ENCODE measurements at places on chromosomes 1 and 21.
A peak's percentile ranks its signal among the peaks of the same experiment; 100 is the strongest.

DNA sequence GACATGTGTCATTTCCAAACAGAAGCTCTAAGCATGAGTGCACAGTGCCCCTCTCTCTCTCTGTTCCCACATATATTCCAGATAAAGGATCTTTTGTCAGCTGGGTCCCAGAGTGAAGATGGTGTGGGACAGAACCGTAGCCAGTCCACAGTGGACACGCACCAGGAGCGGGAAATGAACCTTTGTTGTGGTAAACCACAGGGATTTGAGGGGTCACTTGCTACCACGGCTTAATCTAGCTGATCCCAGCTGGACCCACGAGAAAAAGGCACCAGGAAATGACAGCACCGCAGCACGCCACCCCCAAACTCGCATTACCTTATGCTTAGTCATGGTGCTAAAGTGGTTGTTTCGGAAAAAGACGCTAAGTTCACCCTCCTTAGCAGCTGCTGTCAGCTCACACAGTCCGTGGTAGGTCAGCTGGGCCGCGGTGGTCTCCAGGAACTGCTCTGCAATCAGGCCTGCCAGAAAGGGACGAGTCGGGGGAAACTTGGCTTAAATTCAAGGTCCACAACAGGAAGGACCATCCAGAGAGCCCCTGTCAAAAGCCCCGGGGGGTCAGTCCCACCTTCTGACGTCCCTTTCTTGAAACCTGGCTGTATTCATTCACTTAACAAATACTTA, 7.5 kb downstream of the MINDY1 start:
- peak; percentile 16 for DNase-seq

- no peak for DNase-seq
These were observed 56.1 kb downstream of the SMYD2 start for GRCh38 chr1:214337015-214337414.

- no peak for DNase-seq
These were observed 68.5 kb downstream of the RUNX1 start for GRCh38 chr21:34980423-34981115.

- DNase-seq, result no peak
These were observed 126.7 kb downstream of the PGBD5 start for GRCh38 chr1:230299191-230300006.

GRCh38 chr1:36092166-36092797, 3.6 kb downstream of the ADPRS start:
- DNase-seq, result no peak

GRCh38 chr21:36297938-36298572, 21.9 kb upstream of the MORC3 start:
- DNase-seq, result peak; percentile 34

GRCh38 chr1:81876901-81877733, 76.4 kb downstream of the ADGRL2 start:
- DNase-seq, result peak; percentile 58

DNA sequence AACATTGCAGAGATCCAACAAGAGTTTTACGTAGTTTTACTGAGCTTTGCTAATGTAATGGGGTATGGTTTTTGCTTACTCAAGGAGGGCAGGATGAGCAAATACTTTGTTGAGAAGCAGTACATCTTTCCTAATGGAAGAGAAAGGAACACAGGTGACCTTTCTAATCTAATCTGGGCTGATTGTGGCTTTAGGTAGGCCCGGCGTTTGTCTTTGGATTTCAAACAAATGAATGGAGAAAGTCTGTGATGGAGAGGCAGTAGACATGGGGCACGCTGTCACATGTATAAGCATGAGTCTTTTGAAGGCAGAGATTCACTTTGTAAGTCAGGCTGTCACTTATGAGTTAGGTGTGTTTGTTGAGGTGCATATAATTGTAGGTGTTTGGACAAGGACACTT, 1.7 kb downstream of the PLEKHM2 start:
- DNase-seq, result no peak

DNA sequence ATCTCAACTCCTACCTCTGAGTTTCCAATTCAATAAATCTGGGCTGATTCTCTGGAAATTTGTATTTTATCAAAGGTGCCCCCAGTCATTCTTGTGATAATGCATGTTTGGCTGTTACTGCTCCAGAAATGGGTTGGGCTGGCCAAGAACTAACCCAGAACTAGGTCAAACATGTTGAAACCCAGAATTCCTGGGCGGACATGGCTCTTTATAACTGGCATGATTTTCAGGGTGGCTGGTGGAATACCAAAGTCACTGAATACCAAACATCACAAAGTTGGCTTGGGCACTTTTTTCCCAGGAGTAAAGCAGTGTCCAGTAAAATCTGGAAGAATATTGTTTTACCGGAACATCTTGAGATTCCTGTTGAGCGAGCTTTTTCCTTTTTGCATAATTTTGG, 89.4 kb upstream of the S1PR1 start:
- DNase-seq, result no peak

DNA sequence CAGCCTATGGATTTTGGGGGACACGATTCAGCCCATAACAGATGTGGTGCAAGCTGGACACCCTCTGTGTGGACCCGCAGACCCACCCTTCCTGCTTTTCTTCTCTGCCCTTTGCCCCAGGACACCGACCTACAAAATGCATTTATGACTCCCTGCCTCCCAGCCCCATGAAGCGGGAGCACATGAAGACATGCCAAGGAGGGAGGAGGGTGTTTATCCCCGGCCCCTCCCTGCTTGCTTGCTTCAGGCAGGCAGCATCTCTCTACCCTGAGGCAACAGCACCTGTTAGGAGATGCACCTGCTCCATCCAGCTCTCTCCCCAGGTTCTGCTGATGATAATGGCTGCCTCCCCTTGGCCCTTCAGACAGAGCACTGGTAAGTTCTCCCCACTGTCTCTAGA, 187.5 kb downstream of the PSMG1 start:
- no peak for DNase-seq

DNA sequence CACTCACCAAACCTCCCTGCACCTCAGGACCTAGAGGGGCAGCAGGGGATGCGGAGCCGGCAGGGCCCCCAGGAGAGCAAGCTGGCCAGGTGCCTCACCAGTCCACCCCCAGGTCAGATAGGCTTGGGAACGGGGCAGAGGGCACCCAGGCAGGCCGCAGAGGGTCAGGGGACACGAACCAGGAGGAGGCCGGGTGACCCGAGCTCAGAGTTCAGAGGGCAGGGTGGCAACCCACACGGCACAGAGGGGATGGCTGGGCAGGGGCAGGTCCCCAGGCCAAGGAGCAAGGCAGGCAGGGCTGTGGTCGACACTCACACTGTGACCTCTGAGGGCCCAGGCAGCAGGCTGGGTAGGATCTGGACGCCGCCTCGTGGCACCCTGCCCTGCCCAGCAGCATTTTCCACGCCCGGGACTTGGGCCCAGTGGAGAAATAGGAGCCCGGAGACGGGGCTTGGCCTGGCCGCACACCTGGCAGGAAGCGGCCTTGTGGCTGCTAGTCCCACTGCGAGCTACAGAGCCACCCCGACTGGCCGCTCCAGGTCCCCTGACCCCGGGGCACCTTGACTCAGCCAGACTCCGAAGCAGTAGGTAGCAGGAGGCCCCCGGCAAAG, 5.3 kb downstream of the DVL1 start:
- no peak for DNase-seq

- no peak for DNase-seq
These were observed 87.0 kb upstream of the GALNT2 start for GRCh38 chr1:229980009-229980408.

DNA sequence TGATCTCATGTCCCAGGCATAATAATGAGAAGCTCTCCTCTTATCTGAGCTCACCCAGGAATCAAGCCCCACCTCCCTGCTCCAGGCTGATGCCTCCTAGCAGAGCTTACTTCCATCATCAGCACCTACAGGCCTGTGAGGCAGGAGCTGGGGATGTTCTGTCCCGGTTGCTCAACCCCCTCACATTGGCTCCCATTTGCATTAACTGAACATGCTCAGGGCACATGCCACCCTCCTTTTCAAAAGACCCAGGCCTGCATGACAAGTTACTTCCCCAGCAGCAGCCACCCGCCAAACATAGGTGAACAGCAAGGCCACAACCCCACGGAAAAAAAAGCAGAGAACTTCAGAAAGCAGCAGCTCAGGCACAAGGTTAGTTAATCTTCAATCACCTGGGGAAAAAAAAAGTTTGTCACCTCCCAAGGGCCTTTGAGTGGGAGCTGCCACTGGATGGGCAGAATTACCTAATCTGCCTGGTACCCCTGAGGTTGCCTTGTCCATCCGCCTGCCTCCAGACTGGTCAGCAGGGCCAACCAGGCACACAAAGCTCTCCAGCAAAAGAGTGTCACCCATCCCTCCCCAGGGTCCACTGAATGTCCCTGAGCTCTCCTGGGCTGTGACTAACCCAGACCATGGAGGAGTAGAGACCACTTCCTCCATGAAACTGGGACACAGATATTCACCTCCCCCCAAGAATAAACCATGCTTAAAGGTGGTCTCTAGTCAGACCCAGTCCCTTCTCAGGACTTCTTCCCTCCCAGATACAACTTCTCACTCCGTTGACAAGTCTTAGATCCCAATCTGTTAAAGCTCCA, 4.4 kb downstream of the KCNN3 start:
- DNase-seq, result no peak

GRCh38 chr1:154784924-154785531, 85.1 kb downstream of the KCNN3 start:
- no peak for DNase-seq

- no peak for DNase-seq
These were observed 301.2 kb upstream of the SPAG17 start for GRCh38 chr1:118486199-118486598.

GRCh38 chr1:95257758-95258157, 23.7 kb downstream of the RWDD3 start:
- peak; percentile 54 for DNase-seq

GRCh38 chr1:18948913-18949685, 7.4 kb downstream of the IFFO2 start:
- DNase-seq, result peak; percentile 81

- DNase-seq, result no peak
These were observed 78.8 kb downstream of the FAM78B start for GRCh38 chr1:166087734-166088571.

GRCh38 chr1:29635501-29636263, 399.4 kb downstream of the PTPRU start:
- no peak for DNase-seq

DNA sequence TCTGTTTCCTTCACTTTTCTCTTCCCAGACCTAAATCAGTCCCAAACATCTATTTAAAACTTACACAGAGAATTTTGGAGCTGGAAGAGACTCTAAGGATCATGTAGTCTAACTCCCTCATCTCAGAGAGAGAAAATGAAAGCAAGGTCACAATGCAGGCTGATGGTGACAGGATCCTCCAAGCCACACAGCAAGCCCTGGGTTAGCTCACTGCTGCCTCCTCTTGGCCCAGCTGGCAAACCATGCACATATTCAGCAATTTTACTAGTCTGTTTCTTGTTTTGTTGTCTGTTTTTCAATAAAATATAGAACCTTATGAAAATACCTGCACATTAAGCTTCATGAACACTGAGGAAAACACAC, 27.7 kb upstream of the LY9 start:
- no peak for DNase-seq

GRCh38 chr1:64798872-64799271, 54.0 kb downstream of the RAVER2 start:
- DNase-seq, result no peak

GRCh38 chr1:111856411-111857185, 100.9 kb downstream of the DDX20 start:
- no peak for DNase-seq

GRCh38 chr1:57088653-57089052, 122.8 kb upstream of the C8B start:
- no peak for DNase-seq

- peak; percentile 80 for DNase-seq
These were observed 14.8 kb upstream of the PTPRC start for GRCh38 chr1:198623752-198624647.

GRCh38 chr1:211344152-211344618, 17.6 kb downstream of the TRAF5 start:
- no peak for DNase-seq

GRCh38 chr1:228823200-228823599, 87.9 kb downstream of the RHOU start:
- no peak for DNase-seq

GRCh38 chr1:61914823-61915482, 172.7 kb downstream of the PATJ start:
- DNase-seq, result no peak

- no peak for DNase-seq
These were observed 525.0 kb downstream of the PTPRU start for GRCh38 chr1:29761159-29761928.

- no peak for DNase-seq
These were observed 31.0 kb upstream of the IL10 start for GRCh38 chr1:206803221-206803730.

DNA sequence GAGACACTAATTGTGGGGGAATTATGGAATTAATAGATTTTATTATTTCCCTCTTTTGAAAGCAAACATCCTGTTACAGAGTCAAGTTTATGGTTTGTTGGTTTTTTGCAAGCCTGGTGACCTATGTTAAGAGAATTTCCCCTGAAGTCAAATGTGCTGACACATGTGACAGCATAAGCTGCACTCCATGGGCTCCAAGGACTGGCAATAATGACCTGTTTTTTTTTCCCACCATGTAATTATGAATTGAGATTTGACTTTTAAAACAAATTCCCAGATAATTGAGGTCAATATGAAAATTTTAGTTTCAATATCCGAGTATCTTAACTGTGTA, 242.5 kb upstream of the SGIP1 start:
- DNase-seq, result no peak

DNA sequence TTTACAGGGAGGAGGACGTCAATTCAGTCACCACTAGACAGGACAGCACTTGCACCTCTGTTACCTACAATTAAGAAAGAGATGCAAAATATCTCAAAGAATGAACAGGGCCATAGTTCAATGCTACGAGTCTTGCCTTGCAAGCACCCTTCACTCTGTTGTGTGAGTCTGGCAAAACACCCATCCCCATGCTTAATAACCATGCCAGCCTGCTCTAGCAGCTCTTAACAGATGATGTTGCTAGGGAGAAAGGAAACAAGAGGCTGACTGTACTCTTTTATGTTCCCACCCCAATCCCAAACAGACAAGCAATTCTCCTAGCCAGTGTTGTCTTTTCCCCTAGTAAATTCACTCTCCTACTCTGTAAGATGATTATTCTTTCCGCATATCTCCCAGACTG, 5.3 kb downstream of the CBR1 start:
- DNase-seq, result no peak

DNA sequence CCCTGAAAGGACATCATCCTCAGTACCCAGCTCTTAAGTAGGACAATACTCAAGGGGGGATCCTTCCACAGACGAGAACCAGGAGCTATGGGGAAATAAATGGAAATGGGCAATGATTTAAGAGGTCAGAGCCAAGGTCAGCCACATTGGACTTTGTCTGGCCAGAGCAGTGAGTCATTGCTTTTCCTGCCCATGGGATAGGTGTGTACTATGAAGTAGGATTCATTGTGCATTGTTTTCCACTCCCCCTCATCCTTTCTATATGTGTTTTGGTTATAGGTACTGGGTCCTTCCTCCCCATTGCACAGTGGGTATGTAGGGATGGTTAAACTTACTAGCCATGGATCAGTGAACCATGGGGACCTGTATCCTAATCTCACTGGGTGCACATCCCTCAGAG, 328.9 kb upstream of the USP25 start:
- peak; percentile 39 for DNase-seq

DNA sequence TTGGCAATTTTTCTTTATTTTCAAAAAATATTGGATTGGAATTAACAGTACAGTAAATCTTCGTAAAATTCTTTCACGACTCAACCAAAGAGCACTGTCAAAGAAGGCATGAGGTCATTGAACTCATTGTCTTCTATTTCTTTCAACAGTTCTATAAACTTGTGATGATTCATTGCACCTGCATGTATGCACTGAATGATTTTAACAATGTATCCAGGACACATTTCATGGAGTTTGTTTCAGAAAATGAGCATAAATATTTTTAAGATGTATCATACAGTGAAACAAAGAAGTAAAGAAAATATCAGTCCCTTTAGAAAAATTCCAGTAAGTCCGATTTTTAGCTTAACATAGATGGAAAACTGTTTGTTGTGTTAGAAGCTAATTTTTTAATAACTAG, 33.6 kb upstream of the CD34 start:
- peak; percentile 62 for DNase-seq

Measured in fibroblast of the aortic adventitia (primary cell).